ENCODE measurements at places on chromosomes 1 and 21.

DNA sequence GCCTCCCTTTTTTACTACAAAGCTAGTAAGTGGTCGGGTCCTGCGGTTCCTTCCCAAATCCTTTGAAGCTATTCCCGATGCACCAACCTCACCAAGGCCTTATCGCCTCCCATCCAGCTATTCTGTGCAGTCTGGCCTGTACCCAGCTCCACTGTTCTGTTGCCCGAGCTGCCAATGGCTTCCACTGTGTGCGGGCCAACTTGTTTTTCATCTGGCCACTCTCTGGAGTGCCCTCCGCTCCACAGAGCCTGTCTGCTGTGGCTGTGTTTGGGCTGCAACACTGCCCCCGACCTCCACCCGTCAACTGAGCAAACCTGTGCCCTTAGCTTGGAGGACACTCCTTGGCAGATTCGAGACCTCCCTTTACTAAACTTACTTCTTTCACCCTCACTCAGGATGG, 125.0 kb downstream of the KIAA0319L start:
- no peak for DNase-seq

- peak; percentile 74 for DNase-seq
Measured at GRCh38 chr1:214551436-214552173, at the start of gene PTPN14. Gene PTPN14 (minus strand): TSS chr1:214551602. CDS start chr1:214464803, 86,799 bp downstream.

GRCh38 chr1:20739225-20739624, 6.7 kb upstream of the SH2D5 start:
- DNase-seq = no peak

DNA sequence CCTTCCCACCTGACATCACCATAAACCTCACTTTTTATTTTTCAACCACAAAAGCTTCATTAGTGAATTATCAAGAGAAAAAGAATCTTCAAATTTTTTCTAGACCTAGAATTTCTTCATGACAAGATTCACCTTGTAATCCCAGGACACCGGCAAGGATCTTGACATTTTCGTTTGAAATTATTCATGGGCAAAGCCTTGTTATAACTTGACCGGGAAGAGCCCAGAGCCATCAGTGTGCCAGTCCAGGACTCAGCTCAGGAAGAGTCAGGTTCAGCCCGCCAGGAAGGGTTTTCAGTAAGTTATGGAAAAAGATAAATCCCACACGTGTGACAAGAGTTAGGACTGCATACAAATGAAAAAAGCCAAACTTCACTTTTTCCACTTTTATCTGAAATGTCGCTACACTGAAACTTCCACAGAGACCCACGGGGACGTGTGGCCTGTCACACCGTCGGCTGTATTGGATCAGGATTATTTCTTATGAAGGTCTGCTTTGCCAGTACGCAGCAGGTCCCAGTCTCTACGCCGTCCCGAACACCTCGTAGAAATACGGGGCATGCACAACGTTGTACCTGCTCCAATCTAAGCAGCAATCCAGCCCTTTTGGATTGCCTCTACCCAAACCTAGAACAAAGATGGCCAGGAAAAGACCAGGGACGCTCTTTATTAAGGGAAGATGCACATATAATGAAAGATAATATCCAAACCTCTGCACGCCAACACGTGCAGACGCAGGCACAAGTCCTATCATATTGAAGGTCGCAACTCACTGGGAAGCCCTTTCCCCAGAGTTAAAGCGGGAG, 916 bp downstream of the F3 start:
- DNase-seq = no peak

All from KBM-7 (cell line).